ENCODE measurements at places on chromosomes 7 and 10.

DNA sequence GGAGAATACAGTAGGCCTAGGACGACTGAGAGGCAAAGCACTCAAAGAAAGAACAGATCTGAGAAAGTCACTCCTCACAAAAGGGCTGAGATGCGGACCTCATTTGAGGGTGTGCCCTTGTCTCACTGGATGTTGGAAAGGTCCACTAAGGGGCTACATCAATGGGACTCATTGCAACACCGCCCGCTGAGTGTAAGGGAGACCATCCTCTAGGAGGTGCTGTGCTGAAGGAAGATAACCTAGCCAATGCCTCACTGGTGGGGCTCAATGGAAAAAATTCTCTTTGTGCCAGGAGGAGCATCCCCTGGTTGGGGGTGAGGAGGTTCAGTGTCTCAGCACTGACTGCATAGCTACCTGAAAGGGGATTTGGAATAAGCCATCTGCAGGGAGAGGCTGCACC, 758.7 kb upstream of the CELF2 start:
- no peak for DNase-seq

DNA sequence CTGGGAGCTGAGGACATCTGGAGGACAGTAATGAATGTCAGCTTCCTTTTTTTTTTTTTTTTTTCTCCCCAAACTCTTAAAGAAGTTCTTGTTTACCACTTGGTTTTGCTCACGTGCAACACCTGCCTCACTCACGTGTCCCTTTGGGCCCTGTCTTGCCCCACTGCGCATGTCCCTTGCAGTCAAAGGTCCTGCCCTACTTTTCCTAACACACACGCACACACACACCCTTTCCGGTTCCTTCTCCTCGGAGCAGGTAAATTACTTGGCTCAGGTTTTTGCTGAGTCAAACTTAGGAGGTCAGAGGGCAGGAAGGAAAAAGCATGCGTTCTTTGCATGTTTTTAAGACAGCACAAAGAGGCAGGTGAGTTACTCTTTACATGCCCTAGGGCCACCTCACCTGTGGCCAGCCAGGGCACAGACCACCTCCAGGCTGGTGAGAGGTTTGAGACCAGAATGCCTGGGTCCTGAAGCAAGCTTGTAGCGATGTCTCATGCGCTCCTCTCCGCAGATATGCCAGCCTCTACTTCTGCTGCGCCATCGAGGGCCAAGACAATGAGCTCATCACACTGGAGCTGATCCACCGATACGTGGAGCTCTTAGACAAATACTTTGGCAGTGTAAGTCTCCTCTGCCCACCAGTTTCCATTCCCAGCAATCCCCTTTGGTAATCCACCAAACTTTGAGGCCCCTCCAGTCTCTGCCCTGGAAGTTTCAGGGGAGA, 2.8 kb downstream of the AP1S1 start:
- no peak for DNase-seq

DNA sequence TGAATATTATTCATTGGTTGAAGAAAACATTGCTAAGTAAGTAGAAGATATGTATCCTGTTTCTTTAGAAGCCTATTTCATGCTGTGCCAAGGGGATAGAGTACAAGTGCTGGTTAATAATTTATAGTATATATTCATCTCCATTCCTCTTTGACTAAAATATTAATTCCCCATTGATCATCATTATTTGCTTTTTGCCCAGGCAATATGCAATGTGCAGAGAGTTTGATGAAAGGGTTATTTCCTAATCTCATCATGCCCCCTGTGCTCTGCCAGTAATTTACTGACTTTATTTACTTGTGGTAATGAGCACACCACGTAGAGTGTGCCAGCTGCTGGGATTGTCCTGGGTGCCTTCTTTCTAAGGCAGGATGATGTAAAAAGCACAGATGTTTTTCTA, 180.9 kb downstream of the REEP3 start:
- DNase-seq = no peak

GRCh38 chr10:79424221-79425073, 21.0 kb downstream of the ZCCHC24 start:
- DNase-seq = no peak

DNA sequence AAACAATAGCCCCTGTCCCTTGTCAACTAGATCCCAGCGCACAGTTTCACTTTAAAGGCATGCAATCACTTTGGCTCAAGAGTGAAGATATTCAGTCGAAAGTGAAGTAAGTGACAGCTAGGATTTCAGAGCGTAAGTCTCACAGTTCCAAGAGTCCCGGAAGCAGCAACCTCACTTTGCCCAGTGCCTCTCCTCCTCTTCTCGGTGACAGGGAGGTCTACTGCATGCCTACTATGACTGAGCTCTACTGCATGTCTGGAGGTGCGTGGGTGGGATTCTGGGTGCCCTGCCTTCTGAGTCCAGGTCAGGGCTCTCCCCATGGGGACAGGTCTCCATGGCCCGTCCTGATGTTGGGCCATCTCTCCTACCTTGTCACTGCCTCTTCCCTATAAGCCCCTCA, 17.0 kb downstream of the PRKCQ start:
- no peak for DNase-seq
